ENCODE measurements at places on chromosomes 5 and 9.

DNA sequence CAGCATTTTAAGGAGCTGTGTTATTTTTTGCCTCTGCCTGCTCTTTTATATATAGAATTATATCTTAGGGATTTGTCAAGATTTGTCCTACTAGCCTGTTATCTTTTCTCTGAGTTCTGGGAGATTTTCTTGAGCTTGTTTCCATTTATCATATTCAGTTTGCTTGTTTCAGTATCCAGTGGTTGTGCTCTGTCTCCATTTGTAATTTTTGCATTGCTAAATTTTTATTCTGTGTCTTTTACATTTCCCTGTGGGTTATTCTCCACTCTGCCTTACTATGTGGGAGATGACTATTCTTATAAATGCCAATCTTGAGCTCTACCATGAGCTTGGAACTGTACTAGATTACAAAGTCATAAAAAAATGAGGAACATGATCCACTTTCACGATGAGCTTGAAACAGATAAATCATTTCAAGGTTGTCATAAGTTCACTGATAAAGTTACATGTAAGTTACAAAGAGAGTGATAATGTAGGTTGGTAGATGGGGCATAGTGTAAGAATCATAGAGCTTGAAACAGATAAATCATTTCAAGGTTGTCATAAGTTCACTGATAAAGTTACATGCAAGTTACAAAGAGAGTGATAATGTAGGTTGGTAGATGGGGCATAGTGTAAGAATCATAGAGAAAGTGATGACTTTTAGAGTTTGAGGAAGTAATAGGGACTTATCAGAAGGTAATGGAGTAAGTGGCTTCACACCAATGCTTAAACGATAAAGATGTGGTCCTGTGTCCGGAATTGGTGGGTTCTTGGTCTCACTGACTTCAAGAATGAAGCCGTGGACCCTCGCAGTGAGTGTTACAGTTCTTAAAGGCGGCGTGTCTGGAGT lies 287.3 kb downstream of the ADGRV1 start:
- peaks cover 5% of the 10 kb centered on the region for H3K4me1 ChIP-seq
- no peak for DNase-seq
- H3K36me3 ChIP-seq = no peaks in the 10 kb centered on the region
- H3K27ac ChIP-seq = no peak overlapping the region
- no peaks in the 10 kb centered on the region for H3K27me3 ChIP-seq

GRCh38 chr5:125295405-125295872 lies 549.0 kb upstream of the ZNF608 start:
- H3K36me3 ChIP-seq = no peaks in the 10 kb centered on the region
- H3K27ac ChIP-seq = no peak overlapping the region
- H3K4me1 ChIP-seq = no peaks in the 10 kb centered on the region
- H3K27me3 ChIP-seq = no peaks in the 10 kb centered on the region

DNA sequence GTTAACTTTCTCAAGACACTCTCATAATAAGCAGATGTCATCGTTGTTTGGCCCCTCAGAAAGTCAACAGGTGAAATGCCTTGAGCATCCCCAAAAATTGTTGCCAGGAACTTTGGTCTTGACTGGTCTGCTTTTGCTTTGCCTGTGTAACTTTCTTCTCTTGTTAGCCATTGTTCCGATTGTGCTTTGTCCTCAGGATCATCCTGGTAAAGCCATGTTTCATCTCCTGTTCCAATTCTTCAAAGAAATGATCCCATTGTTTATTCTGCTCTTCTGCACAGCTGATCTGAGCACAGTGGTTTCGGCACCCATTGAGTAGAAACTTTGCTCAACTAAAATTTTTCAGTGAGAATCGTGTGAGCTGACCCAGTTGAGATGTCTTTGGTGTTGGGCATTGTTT lies 8.1 kb upstream of the ZBED3 start:
- no peaks in the 10 kb centered on the region for H3K27me3 ChIP-seq
- no peak for DNase-seq

DNA sequence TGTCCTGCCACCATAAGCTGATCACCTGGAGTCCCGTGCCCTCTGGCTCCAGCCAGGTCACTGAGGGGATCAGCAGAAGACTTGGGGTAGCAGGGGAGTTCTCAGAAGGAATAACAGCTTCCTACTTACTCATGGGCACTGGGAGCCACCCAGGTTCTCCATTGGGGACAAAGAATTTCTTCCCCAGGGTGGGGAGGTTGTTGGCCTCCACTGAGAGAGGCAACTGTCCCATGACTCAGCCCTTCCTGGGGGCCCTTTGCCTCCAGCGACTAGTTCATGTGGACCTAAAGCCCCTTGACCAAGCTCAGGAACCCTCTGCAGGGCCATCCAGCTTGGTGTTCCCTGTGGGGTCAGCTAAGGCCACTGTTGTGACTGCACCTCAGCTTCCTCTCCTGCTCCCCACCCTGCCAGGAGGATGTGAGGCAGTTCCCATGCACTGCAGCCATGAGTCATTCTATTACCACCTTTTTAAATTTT lies 175.0 kb downstream of the AUH start:
- no peaks in the 10 kb centered on the region for H3K27me3 ChIP-seq
- no peak for DNase-seq
- H3K4me3 ChIP-seq = no peak overlapping the region
- H3K36me3 ChIP-seq = no peaks in the 10 kb centered on the region
- peaks cover 25% of the 10 kb centered on the region for H3K4me1 ChIP-seq

- no peaks in the 10 kb centered on the region for H3K27me3 ChIP-seq
- no peak overlapping the region for H3K4me3 ChIP-seq
- no peaks in the 10 kb centered on the region for H3K4me1 ChIP-seq
- no peak overlapping the region for H3K27ac ChIP-seq
- no peak for DNase-seq
These were observed 97.2 kb downstream of the SREK1 start for GRCh38 chr5:66241136-66241825.

GRCh38 chr5:72441094-72441723 lies 66.0 kb downstream of the ZNF366 start:
- DNase-seq = no peak
- no peaks in the 10 kb centered on the region for H3K36me3 ChIP-seq
- no peaks in the 10 kb centered on the region for H3K4me1 ChIP-seq
- H3K27ac ChIP-seq = no peak overlapping the region
- no peak overlapping the region for H3K4me3 ChIP-seq

DNA sequence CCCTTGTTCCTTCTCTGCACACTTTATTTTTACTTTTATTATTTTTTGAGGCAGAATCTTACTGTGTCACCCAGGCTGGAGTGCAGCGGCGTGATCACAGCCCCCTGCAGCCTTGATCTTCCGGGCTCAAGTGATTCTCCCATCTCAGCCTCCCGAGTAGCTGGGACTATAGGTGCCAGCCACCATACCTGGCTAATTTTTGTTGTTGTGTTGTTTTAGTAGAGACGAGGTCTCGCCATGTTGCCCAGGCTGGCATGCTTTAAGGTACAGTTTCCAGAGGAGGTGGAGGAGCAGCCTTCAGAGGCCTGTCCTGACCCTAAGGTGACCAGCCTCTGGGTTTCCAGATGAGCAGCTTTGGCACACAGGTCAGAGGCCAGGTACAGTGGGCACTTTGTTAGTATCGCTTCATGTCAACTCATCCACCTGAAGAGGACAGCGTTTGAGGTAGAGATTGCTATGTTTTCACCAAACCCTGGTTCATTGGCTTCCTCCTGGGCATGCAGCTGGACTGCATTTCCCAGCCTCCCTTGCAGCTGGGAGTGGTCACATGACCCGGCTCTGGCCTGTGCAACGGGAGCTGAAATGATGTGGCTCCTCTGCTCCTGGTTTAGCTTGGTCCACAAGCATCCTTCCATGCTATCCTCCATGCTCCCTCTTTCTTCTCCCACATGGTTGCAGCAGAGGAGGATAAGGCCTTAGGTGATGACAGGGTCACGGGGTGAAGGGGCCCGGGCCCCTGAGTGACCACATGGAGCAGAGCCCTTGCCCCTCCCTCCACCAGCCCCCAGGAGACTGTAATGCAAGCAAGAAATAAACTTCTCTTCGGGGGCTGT lies 139.3 kb upstream of the IER5L start:
- DNase-seq = no peak
- H3K27me3 ChIP-seq = no peaks in the 10 kb centered on the region
- H3K27ac ChIP-seq = no peak overlapping the region
- H3K4me3 ChIP-seq = no peak overlapping the region
- no peaks in the 10 kb centered on the region for H3K36me3 ChIP-seq
- peaks cover 15% of the 10 kb centered on the region for H3K4me1 ChIP-seq

DNA sequence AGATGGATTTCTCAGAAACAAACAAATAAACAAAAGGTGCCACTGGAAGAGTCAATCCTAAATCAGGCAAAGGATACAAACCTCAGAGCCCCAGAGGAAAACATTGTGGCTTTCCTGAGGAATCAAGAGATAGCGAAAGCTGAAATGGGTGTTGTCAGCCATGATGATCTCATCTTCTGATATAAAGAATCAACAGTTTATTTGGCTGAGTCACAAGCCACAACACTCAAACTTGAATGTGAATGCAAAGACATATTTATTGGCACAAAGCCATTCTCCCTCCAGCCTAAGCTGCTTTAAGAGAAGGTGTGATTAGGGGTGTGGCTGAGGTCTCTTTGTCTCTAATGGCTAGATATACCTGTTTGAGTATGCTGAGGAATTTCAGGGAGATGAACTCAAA lies 73.3 kb upstream of the NREP start:
- H3K4me1 ChIP-seq = no peaks in the 10 kb centered on the region
- no peak overlapping the region for H3K4me3 ChIP-seq
- no peak for DNase-seq
- H3K27ac ChIP-seq = no peak overlapping the region

GRCh38 chr9:89687848-89688247 lies 83.0 kb downstream of the GADD45G start:
- H3K27ac ChIP-seq = no peak overlapping the region
- no peaks in the 10 kb centered on the region for H3K36me3 ChIP-seq
- H3K4me3 ChIP-seq = no peak overlapping the region
- peaks cover 23% of the 10 kb centered on the region for H3K4me1 ChIP-seq
- DNase-seq = no peak

GRCh38 chr5:176355400-176356178 lies 6.0 kb downstream of the KIAA1191 start:
- H3K27ac ChIP-seq = no peak overlapping the region
- H3K4me3 ChIP-seq = no peak overlapping the region
- no peaks in the 10 kb centered on the region for H3K36me3 ChIP-seq
- no peaks in the 10 kb centered on the region for H3K27me3 ChIP-seq

GRCh38 chr9:92640398-92641091 lies 29.4 kb downstream of the IPPK start:
- H3K4me1 ChIP-seq = no peaks in the 10 kb centered on the region
- H3K27ac ChIP-seq = no peak overlapping the region
- no peaks in the 10 kb centered on the region for H3K27me3 ChIP-seq
- no peak overlapping the region for H3K4me3 ChIP-seq
- peaks cover 5% of the 10 kb centered on the region for H3K36me3 ChIP-seq

GRCh38 chr5:30103052-30103451 lies 1090.4 kb upstream of the CDH6 start:
- no peaks in the 10 kb centered on the region for H3K36me3 ChIP-seq
- H3K27ac ChIP-seq = no peak overlapping the region
- no peaks in the 10 kb centered on the region for H3K4me1 ChIP-seq
- H3K4me3 ChIP-seq = no peak overlapping the region
- H3K27me3 ChIP-seq = no peaks in the 10 kb centered on the region
- no peak for DNase-seq

DNA sequence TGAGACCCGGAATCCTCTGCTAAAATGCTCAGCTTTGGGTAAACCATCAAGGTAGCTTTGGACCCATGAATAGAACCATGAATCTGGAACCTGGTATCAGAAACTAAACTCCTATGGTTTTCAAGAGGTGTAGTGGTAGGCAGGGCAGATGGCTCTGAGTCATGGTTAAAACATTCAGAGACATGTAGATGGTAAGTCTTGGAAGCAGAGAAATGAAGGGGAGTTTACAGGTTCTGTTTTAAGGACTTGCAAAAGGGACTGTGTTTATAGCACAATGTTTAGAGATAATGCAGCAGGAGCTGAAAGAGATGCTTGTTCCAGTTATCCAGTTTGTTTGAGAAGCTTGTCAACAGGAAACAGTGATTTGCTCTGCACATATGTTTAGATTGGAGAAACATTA lies 36.0 kb upstream of the FBN2 start:
- H3K27me3 ChIP-seq = no peaks in the 10 kb centered on the region
- no peaks in the 10 kb centered on the region for H3K36me3 ChIP-seq
- no peak overlapping the region for H3K4me3 ChIP-seq
- DNase-seq = no peak
- no peaks in the 10 kb centered on the region for H3K4me1 ChIP-seq

- no peaks in the 10 kb centered on the region for H3K27me3 ChIP-seq
- no peaks in the 10 kb centered on the region for H3K4me1 ChIP-seq
- DNase-seq = peak; percentile 74
These were observed 298.4 kb upstream of the PRDM9 start for GRCh38 chr5:23208959-23209431.

DNA sequence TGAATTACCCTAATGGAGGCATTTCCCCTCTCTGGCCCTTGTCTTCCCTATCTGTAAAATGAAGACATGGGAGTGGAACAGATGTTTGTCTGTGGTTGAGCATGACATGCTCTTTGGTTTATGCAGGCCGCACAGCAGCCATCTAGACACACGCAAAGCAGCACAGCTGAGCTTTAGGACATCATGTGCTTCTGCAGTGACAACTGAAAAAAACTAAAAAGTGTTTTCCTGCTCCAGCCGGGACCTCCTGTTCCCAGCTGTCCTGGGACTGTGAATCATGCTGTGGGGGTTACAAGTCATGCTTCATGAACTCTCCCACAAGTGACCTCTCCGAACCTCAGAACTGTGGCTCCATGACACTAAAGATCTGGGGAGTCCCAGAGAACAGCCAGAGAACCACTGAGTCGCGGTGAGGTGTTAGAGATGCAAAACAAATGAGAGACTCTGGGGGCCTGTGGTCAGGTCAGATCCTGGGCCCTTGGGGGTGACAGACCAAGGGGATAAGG lies 1.7 kb downstream of the SMIM3 start:
- H3K27ac ChIP-seq = no peak overlapping the region
- H3K4me3 ChIP-seq = no peak overlapping the region
- no peak for DNase-seq
- H3K4me1 ChIP-seq = no peaks in the 10 kb centered on the region
- H3K27me3 ChIP-seq = peaks cover 6% of the 10 kb centered on the region
- H3K36me3 ChIP-seq = no peaks in the 10 kb centered on the region
